Uterus (tissue), 4 donors: ENCODE measurements at places on chromosomes 11 and 22. TPM values are rescaled to one million over a fixed set of nuclear protein-coding genes. Genes with fewer than 3 reads are reported as not detected.

GRCh38 chr22:40533712-40534378, 102.7 kb downstream of the MRTFA start:
- DNase-seq: no peak
- peak overlapping the region; percentile 80 for H3K27ac ChIP-seq
- H3K36me3 ChIP-seq: no peaks in the 10 kb centered on the region
- no peaks in the 10 kb centered on the region for H3K27me3 ChIP-seq
- peak overlapping the region; percentile 8 for H3K4me3 ChIP-seq

- H3K4me1 ChIP-seq: no peaks in the 10 kb centered on the region
- H3K4me3 ChIP-seq: no peak overlapping the region
- no peak for DNase-seq
- H3K36me3 ChIP-seq: no peaks in the 10 kb centered on the region
These were observed 2.7 kb upstream of the VPS37C start for GRCh38 chr11:61163714-61164605.

DNA sequence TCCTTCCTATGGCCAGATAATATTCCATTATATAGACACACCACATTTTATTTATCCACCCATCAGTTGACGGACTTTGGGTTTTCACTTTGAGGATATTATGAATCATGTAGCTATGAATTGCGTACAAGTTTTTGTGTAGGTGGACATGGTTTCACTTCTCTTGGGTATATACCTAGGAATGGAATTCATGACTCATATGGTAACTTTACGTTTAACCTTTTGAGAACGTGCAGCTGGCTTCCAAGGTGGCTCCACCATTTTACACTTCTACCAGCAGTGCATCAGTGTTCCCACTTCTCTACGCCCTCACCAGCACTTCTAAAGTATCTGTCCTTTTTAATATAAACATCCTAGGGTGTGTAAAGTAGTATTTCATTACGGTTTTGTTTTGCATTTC, 112.0 kb downstream of the PLEKHA7 start:
- no peaks in the 10 kb centered on the region for H3K36me3 ChIP-seq
- no peak overlapping the region for H3K4me3 ChIP-seq
- H3K4me1 ChIP-seq: no peaks in the 10 kb centered on the region
- H3K27ac ChIP-seq: no peak overlapping the region

DNA sequence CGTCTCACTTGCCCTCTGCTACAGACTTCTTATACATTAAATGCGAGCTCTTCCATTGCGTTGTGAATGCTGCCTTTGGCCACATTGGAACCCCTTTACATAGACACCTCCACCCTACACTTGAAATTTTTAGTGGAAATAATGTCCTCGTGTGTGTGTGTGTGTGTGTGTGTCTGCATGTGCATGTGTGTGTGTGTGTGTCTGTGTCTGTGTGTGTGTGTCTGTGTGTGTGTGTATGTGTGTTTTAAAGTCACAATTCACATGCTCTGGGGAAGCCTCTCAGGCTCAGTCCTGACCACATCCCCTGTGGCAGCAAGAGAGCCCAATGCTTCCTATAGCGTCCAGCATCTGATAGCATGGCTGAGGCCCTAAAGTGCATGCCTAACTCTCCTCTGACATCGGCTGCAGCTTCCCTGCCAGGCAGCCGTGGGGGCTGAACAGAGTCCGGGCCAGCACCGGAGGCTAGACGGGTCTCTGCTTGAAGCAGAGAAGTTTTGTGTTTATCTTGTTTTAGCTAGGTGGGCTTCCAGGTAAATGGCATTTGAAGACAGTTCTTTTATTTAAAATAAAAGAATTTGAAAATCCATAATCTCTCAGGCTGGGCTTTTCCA, 64.5 kb upstream of the EMID1 start:
- no peak for DNase-seq
- H3K36me3 ChIP-seq: no peaks in the 10 kb centered on the region
- no peaks in the 10 kb centered on the region for H3K4me1 ChIP-seq
- no peak overlapping the region for H3K4me3 ChIP-seq
- no peaks in the 10 kb centered on the region for H3K27me3 ChIP-seq

DNA sequence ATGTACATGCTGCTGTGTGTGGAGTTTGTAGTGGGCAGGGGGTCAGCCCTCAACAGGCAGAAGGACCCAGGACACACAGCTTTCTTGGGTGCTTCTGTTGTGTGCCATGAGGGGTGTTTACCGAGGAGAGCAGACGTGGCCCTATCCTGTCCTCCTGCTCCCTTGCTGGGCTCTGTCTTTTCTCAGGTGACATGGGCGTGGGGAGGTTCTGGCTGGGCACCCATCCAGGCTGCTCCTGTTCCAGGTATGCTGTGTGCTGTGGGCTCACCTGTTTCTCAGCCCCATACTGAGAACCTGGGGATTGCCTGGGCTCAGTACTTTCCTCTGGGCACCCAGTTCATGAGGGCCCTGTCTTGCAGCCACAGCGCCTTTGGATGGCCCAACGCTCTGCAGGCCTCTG, 23.3 kb downstream of the MICALL1 start:
- H3K27ac ChIP-seq: peak overlapping the region; percentile 57
- DNase-seq: no peak
- H3K36me3 ChIP-seq: no peaks in the 10 kb centered on the region
- H3K4me3 ChIP-seq: no peak overlapping the region

- H3K4me1 ChIP-seq: no peaks in the 10 kb centered on the region
- no peak overlapping the region for H3K27ac ChIP-seq
- no peak overlapping the region for H3K4me3 ChIP-seq
- DNase-seq: no peak
These were observed 23.6 kb upstream of the SLC25A1 start for GRCh38 chr22:19201869-19202798.

JRKL gene
- total RNA-seq: 10.6 TPM

- no peak overlapping the region for H3K27ac ChIP-seq
- H3K27me3 ChIP-seq: no peaks in the 10 kb centered on the region
- DNase-seq: peak; percentile 12
- no peaks in the 10 kb centered on the region for H3K36me3 ChIP-seq
These were observed 17.4 kb upstream of the GNB1L start for GRCh38 chr22:19871845-19872778.

- H3K27ac ChIP-seq: no peak overlapping the region
- no peaks in the 10 kb centered on the region for H3K27me3 ChIP-seq
- H3K36me3 ChIP-seq: no peaks in the 10 kb centered on the region
- H3K4me1 ChIP-seq: no peaks in the 10 kb centered on the region
- DNase-seq: no peak
These were observed 15.0 kb upstream of the OR8B8 start for GRCh38 chr11:124460459-124460858.

GGTLC2 gene
- total RNA-seq: not detected

DNA sequence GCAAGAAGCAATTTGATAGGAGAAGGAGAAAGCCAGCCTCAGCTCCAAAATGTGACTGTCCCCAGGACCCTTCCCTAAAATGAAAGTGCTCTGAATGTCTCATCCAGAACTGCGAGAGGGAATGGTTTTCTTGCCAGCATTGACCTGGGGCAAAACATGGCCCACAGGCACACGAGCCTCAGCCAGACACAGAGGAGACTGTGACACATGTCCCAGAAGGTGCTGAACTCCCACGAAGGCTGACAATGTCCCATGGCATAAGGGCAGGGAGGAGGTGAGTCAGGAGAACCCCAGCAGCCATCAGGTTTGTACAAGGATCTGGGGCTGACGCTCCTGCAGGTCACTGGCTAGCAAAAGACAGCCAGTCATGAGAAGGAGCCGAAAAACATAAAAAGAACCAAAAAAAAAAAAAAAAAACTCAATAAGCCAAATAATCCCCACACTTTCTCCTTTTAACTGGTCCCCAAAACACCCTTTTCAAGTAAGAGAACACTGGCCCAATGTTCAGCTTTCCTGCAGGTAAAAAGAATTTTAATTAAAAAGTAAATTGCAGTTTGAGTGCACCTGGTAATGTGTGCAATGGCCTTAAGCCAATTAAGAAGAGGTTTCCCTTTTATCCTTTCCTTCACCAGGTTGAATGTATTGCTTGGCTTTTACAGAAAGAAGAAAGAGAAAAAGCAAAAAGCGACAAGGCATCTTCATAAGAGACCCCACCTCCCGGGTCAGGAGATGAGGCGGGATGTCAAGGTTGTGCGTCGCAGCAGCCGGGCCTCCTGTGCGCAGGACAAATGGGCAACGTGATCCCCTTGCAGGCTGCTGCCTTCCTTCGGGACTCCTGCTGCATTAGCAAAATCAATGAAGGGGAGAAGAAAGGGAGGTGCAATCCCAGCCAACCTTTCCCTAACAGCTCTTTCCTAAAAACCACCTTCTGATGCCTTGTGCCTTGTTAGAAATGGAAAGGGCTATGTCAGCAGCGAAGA, 43.6 kb downstream of the GALNT18 start:
- no peaks in the 10 kb centered on the region for H3K4me1 ChIP-seq
- no peak for DNase-seq
- no peaks in the 10 kb centered on the region for H3K36me3 ChIP-seq
- H3K4me3 ChIP-seq: no peak overlapping the region
- H3K27me3 ChIP-seq: no peaks in the 10 kb centered on the region

YPEL4 gene
- 0.26 TPM for total RNA-seq

LUZP2 gene
- total RNA-seq: 0.24 TPM

GALNT18 gene
- 23.2 TPM for total RNA-seq

DNA sequence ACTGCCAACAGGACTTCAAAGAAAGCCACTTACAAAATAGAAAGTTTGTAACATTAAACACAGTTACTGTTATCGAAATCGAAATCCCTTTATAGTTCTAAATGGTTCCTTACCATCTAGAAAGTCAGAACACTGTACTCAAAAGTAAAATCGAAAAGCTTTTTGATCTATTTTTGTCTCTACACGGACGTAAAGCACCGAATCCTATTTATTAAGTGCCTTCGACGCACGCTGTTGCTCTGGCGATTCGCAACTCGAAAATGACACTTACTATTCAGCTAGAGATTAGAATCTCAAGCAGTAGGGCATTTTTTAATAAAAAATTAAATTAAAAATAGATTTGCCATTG, 78.3 kb downstream of the LARGE1 start:
- no peaks in the 10 kb centered on the region for H3K36me3 ChIP-seq
- no peaks in the 10 kb centered on the region for H3K4me1 ChIP-seq
- no peaks in the 10 kb centered on the region for H3K27me3 ChIP-seq
- DNase-seq: no peak
- no peak overlapping the region for H3K27ac ChIP-seq

DNA sequence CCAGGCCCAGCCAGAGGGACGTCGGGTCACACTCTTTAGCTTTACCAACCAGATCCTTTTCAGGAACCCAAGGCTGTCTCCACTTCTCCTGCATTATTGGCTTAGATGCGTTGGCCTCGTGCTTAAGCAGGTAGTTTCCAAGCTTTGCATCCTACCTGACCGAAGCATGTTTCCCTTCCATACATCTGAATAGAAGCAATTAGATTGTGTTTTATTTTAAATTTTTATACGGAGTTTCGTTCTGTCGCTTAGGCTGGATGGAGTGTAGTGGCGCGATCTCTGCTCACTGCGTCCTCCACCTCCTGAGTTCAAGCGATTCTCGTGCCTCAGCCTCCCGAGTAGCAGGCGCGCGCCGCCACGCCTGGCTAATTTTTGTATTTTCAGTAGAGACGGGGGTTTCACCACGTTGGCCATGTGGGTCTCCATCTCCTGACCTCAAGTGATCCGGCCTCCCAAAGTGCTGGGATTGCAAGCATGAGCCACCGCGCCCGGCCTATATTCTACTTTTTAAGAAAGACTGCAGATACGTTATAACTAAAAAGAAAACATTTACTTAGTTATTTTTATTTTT, 677 bp downstream of the DYNC2H1 start:
- no peaks in the 10 kb centered on the region for H3K36me3 ChIP-seq
- H3K27me3 ChIP-seq: no peaks in the 10 kb centered on the region
- peak; percentile 16 for DNase-seq
- peak overlapping the region; percentile 57 for H3K4me3 ChIP-seq

DNA sequence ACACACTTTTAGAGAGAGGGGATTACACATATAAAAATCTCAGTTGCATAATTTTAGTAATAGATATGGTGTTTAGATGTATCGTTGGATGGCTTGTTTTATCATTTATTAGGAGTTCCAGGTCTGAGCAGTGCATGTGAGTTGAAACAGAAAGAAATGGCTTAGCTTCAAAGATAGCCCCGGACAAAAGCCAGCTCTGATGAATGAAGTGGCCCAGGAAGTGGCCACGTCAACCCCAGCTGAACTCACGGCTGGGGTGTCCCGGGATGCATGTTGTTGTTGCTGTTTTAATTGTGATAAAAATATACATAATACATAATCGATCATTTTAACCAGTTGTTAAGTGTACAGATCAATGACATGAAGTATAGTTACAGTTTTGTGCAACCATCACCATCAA, 1513.6 kb downstream of the BRD1 start:
- no peaks in the 10 kb centered on the region for H3K27me3 ChIP-seq
- no peaks in the 10 kb centered on the region for H3K4me1 ChIP-seq
- no peak overlapping the region for H3K4me3 ChIP-seq
- no peak for DNase-seq
- H3K27ac ChIP-seq: no peak overlapping the region

GRCh38 chr11:46475926-46476545, 84.5 kb upstream of the CHRM4 start:
- H3K27me3 ChIP-seq: no peaks in the 10 kb centered on the region
- H3K4me1 ChIP-seq: no peaks in the 10 kb centered on the region
- no peak overlapping the region for H3K27ac ChIP-seq
- DNase-seq: no peak
- H3K36me3 ChIP-seq: no peaks in the 10 kb centered on the region

GRCh38 chr11:43504316-43504950, 145.7 kb downstream of the TTC17 start:
- H3K4me3 ChIP-seq: no peak overlapping the region
- H3K27ac ChIP-seq: no peak overlapping the region
- no peak for DNase-seq
- H3K4me1 ChIP-seq: no peaks in the 10 kb centered on the region
- no peaks in the 10 kb centered on the region for H3K27me3 ChIP-seq

- H3K27ac ChIP-seq: peak within 1 kb of the TSS; percentile 70
- no peaks in the 10 kb centered on the region for H3K36me3 ChIP-seq
- H3K4me1 ChIP-seq: peaks cover 18% of the 10 kb centered on the region
These were observed at the start of gene CECR2 for GRCh38 chr22:17369439-17370025. TSS of gene CECR2 (plus strand) at chr22:17369460. CDS start at chr22:17369784, 324 bp downstream.

DNA sequence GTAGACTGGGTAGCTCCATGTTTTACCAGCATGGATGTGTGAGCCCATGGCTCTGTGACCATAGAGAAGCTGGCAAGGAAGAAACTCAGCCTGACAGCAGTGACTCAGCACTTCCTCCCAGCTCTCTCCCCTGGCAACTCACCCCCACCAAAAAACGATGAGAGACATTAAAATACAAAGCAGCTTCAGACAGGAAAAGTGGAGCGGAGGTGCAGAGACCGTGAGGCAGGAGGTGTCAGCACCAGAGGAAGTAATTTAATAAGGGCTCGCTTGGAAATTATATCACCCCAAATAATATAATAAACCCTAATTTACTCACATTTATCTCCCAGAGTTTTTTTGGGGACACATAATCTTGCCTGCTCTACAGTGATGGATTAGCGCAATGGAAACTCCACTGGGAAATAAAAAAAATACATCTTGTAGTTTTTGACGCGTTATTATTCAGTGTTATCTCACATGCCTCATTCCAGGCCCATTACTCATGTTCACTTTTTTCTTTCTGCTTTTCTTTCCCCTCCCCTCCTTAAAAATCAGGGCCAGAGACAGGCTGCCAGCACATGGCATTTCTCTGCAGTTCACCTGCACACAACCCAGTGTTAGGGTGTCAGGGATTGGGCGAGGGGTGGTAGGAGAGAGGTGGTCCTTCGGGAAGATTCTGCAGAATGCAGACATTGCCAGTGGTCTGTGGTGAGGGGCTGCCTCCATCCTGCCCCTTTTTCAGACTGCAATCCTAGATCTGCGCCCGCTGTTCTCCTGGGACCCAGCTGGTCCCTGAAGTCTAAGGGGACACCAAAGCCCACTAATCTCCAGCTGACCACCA, 170.8 kb downstream of the BUD13 start:
- no peak overlapping the region for H3K4me3 ChIP-seq
- no peaks in the 10 kb centered on the region for H3K36me3 ChIP-seq
- peak; percentile 30 for DNase-seq
- H3K4me1 ChIP-seq: peaks cover 7% of the 10 kb centered on the region
